Adrenal gland (tissue), 19 donors: ENCODE measurements at places on chromosomes 5 and 9. TPM values are rescaled to one million over a fixed set of nuclear protein-coding genes. Genes with fewer than 3 reads are reported as not detected.

DNA sequence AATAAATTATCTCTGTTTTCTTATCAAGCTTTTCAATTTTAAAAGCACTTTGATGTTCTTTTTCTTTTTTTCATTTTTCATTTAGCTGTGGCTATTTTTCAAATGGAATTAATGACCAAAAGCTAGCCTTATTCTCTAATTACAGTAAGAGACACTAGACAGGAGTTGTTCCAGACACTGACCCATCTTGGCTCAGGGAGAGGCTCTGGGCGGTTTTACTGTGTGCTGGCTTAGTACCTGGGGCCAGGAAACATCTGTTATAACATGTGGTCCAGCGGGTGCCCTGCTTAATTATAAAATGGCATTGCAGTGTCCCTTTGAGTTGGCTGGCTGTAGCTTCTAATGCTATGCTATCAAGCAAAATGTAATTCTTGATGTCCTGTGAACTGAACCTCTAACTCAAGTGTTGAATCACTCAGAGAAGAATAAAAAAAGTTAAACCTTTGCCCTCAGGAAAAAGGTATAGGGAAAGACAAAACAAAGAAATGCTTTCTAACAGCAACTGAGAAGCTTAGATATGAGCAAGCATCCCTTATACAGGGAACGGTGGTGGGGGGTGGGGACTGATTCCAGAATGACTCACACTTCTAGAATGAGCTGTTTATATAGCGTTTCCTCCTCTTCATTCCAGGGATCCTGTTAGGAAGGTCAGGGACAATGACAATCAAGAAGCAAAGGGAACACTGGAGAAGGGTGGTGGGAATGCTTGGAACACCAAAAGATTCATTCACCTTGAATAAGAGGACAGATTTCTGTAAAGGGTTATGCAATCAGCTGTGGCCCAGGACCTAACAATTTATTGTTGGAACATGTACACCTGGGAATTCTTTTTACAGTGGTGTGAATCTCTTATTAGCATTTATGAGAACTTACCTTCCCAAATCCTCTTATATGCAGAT, 58.7 kb upstream of the NFIB start:
- DNase-seq: peak; percentile 38
- no peak overlapping the region for H3K4me3 ChIP-seq
- H3K27me3 ChIP-seq: no peaks in the 10 kb centered on the region
- H3K36me3 ChIP-seq: no peaks in the 10 kb centered on the region
- no peaks in the 10 kb centered on the region for H3K4me1 ChIP-seq
- no peak overlapping the region for H3K27ac ChIP-seq

DNA sequence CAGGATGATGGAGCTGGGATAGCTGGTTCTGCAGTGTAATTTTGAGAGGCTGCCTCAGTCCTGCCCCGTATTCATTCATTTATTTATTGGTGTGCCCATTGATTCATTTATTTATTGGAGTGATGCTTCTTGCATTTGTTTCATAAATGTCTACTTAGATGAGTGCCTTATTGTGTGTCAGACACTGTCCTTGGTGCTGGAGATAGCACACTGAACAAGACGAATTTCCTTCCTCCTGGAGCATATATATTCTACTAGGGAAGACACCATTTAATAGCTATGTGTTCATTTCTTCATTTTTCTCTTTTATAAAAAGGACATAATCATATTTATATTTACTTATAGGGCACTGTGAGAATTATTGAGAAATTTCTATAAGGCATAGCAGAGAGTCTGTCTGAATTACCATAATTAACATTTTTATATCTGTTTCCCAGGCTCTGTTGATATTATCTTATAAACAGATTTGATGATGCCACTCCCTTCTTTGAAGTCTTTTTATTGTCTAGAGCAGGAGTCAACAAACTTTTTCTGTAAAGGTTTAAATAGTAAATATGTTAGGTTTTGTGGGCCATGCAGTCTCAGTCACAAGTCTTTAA, 433.9 kb upstream of the ZNF608 start:
- no peaks in the 10 kb centered on the region for H3K27me3 ChIP-seq
- H3K36me3 ChIP-seq: no peaks in the 10 kb centered on the region
- DNase-seq: no peak
- no peak overlapping the region for H3K4me3 ChIP-seq

DNA sequence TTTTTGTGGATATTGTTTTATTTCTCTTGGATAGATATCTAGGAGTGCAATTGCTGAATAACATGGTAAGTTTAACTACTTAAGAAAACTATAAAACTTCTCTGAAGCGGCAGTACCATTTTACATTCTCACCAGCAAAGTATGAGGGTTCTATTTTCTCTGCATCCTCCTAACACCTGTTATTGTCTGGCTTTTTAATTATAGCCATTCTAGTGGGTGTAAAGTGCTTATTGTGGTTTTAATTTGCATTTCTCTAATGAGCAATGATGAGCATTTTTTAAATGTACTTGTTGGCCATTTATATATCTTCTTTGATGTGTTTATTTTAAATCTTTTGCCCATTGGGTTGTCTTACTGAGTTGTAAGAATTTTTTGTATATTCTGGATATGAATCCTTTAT, 28.7 kb downstream of the SMIM32 start:
- H3K36me3 ChIP-seq: no peaks in the 10 kb centered on the region

- no peaks in the 10 kb centered on the region for H3K27me3 ChIP-seq
- no peak overlapping the region for H3K4me3 ChIP-seq
- no peaks in the 10 kb centered on the region for H3K4me1 ChIP-seq
- H3K36me3 ChIP-seq: no peaks in the 10 kb centered on the region
Observed at GRCh38 chr5:145752534-145752933, 82.6 kb downstream of the PRELID2 start.

GRCh38 chr5:81241961-81242648, 9.0 kb downstream of the CKMT2 start:
- H3K4me1 ChIP-seq: peaks cover 10% of the 10 kb centered on the region
- no peaks in the 10 kb centered on the region for H3K27me3 ChIP-seq
- no peak overlapping the region for H3K27ac ChIP-seq
- H3K36me3 ChIP-seq: no peaks in the 10 kb centered on the region

GRCh38 chr9:79357616-79358015, 214.1 kb upstream of the TLE4 start:
- peak; percentile 38 for DNase-seq
- no peaks in the 10 kb centered on the region for H3K4me1 ChIP-seq
- H3K27ac ChIP-seq: no peak overlapping the region
- no peaks in the 10 kb centered on the region for H3K27me3 ChIP-seq
- H3K36me3 ChIP-seq: no peaks in the 10 kb centered on the region

- no peak overlapping the region for H3K27ac ChIP-seq
- H3K4me3 ChIP-seq: no peak overlapping the region
- no peaks in the 10 kb centered on the region for H3K4me1 ChIP-seq
- DNase-seq: no peak
Observed at GRCh38 chr5:62707131-62707530, 128.5 kb downstream of the LRRC70 start.

GRCh38 chr5:131996210-131997025, 15.0 kb downstream of the ACSL6 start:
- H3K36me3 ChIP-seq: no peaks in the 10 kb centered on the region
- H3K4me3 ChIP-seq: no peak overlapping the region
- no peaks in the 10 kb centered on the region for H3K27me3 ChIP-seq
- peaks cover 10% of the 10 kb centered on the region for H3K4me1 ChIP-seq

GRCh38 chr9:111986035-111986556, 89.5 kb downstream of the UGCG start:
- no peak for DNase-seq
- no peaks in the 10 kb centered on the region for H3K27me3 ChIP-seq
- no peak overlapping the region for H3K4me3 ChIP-seq

The JAKMIP2 gene
- 0.87 TPM for total RNA-seq

The PDCD1LG2 gene
- 3.3 TPM for total RNA-seq

The KCNIP1 gene
- 2.4 TPM for total RNA-seq
